ENCODE measurements at places on chromosomes 5 and 9.

DNA sequence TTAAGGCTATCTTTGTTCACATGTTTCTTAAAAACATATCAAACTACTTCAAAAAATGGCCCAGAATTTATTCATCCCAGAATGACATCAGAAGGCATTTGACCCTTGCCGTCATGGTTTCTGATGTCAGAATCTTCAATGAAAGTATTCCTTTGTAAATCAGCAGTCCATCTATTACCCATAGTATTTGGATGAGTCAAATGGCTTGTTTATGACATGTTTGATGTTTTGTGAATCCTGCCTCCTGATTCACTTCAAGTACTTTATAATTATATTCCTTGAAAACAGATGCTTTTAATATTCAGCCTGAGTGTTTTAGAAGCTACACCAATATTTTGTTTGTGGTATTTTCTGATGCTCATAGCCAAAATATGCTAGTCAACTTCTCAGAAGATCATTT is 200.8 kb upstream of the MEF2C start:
- DNase-seq, result peak; percentile 94

GRCh38 chr9:114777821-114778609 is 27.8 kb downstream of the TNFSF15 start:
- no peak for DNase-seq

DNA sequence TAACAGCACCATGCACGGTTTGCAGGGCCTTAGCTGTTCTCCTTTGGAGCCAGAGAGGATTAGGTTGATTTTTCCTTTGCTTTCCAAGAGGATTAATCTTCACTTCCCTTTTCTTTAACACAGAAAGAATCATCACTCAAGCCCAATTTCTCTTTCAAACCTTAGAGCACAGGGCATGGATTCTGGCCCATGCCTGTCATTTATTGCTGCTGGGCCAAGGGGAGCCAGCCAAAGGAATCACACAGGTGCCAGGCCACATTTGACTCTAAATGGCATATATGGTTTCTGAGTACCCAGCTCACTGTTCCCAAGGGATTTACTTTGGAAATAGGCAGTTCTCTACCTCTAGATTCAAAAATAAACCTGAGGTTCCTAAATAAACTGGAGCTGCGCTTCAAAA is 58.3 kb downstream of the FBXL7 start:
- no peak for DNase-seq

GRCh38 chr9:136623016-136623841 is 39.5 kb upstream of the EGFL7 start:
- no peak for DNase-seq

DNA sequence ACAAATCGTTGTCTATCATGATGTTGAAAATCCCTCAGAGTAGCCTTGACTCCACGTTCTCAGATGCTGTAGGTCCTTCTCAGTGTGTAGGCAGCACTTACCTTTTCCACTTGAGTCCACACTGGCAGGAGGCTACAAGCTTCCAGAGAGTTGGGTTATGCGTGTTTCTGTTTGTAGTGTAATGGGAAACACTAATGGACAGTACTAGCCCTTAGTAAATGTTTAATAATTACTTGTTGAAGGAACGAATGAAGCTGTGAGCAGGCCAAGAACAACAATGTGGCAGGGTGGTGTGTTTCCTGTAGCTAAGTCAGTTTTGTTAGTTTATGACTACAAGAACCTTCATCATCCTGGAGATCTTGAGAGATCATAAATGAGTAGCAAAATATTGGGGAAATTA is 83.5 kb downstream of the ARHGAP26 start:
- no peak for DNase-seq

DNA sequence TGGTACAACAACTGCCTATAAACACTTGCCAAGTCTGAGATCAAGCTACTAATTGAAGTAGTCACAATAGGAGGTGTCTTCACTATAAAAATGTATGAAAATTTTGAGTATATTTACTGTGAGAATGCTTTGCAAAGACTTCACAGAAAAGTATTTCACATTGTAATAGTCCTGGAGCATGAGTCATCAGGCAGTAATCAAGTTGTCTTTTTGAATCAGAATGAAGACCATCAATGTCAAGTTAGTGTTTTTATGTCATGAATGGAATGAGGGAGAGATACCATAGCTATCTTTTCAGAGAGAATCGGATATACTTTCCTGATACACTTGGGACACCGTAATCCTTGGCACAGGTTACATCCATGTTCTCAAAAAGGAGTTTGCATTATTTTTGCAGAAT is 466.9 kb upstream of the ARRDC3 start:
- DNase-seq, result no peak

DNA sequence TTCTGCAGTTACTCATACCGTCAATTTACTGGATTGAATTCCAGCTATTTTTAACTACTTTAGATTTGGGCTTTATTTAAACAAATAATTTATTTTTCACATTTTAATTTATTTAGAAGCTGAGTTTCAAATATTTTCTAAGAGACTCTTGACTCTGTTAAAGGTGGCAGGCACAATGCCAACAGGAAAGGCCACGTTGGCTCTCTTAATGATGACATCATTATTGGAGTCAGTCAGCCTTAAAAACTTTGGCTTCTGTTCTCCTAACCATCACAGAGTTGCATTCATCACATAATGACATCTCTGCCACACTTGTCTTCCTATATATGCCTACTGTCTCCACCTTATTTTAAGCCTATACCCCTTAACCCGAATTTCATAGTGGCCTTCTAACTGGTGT is 172.3 kb upstream of the PLPPR1 start:
- no peak for DNase-seq

DNA sequence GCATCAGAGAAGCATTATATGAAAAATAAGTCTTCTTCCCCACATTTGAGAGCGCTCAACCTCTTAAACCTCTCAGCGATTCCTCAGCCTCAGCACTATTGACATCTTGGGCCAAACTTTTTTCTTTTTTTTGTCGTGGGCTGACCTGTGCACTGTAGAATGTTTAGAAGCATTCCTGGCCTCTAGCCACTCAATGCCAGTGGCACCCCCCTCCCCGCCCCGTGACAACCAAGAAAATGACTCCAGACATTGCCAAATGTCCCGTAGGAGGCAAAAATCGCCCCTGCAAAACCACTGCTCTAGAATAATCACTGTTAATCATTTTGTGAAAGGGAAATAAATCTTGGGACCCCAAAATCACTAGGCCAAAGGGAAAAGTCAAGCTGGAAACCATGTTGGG is 129.1 kb upstream of the BOD1 start:
- no peak for DNase-seq

GRCh38 chr9:91948597-91949391 is 1.2 kb downstream of the ROR2 start:
- DNase-seq, result no peak

DNA sequence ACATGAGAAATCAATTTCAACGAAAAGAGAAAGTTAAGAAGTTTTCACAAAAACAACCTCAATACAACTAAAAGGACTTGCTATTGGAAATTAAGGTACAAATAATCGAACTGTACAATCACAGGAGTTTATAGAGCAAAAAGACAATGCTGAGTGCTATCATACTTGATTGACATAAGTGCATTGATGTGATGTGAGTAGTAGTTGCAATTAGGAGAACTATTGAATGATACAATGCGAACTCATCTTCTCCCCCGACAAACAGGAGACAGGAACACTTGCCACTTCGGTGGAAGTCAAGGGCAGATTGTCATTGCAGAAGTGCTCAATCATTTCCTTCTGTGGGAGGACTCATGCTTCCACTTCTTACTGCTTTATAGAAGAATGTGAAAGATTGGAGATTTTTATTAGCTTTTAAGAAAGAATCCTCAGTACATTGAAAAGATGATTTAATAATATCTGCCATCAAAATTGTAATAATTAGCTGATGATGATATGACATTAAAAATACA is 276.6 kb upstream of the MPDZ start:
- DNase-seq, result no peak

DNA sequence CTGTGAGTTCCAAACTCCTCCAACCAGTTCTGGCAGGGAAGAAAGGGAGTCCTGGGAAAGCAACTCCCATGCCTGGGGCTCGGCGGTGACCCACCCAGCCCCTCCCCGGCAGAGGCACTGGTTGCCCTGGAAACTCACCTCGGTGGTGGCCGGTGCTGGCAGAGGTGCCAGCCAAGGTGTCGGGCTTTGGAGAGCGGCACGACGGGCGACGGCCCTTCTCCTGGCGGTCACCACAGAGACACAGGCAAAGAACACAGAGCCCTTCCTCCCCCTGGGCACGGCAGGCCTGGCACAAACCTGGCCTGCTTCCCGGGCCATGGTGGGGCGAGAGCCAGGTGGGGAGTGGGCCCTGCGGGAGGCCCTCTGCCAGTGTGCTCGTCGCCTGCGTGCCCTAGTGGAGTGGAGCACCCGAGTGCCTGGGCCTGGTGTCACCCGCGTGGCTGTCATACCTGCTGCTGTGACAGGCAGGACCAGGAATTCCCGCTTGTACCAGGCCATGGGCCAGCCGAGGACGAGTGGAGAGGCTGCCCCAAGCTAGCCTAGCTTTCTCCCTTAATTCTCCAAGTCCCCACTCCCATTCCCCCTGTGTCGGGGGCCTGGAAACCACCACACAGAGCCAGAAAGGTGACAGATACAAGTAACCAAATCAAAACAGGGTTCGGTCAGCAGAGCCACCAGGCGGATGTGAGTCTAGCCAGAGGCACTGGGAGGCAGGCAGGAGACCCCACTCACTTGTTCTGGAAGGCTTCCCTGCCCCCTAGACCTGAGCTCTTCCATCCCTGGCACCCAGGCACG is 8.2 kb upstream of the RALGDS start:
- no peak for DNase-seq

GRCh38 chr5:73747696-73748380 is 121.8 kb downstream of the ARHGEF28 start:
- DNase-seq, result no peak

GRCh38 chr9:37840560-37841194 is 40.1 kb downstream of the DCAF10 start:
- DNase-seq, result peak; percentile 30

GRCh38 chr9:102550266-102550665 is 444.9 kb upstream of the CYLC2 start:
- DNase-seq, result no peak

- DNase-seq, result no peak
Observed at GRCh38 chr9:110742741-110743371, 74.3 kb downstream of the MUSK start.

GRCh38 chr5:171845857-171846256 is 60.2 kb downstream of the SMIM23 start:
- DNase-seq, result no peak

DNA sequence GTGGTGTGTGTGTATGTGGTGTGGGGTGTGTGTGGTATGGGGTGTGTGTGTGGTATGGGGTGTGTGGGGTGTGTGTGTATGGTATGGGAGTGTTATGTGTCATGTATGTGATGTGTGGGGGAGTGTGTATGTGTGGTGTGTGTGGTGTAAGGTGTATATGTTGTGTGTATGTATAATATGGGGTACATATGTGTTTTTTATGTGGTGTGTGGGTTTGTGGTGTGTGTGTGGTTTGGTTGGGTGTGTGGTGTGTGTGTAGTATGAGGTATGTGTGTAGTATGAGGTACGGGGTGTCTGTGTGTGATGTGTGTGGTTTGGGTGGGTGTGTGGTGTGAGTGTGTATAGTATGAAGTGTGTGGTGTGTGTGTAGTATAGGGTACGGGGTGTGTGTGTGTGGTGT is 11.4 kb downstream of the ECSCR start:
- DNase-seq, result no peak

GRCh38 chr5:170287532-170287931 is 10.0 kb downstream of the LCP2 start:
- DNase-seq, result no peak

DNA sequence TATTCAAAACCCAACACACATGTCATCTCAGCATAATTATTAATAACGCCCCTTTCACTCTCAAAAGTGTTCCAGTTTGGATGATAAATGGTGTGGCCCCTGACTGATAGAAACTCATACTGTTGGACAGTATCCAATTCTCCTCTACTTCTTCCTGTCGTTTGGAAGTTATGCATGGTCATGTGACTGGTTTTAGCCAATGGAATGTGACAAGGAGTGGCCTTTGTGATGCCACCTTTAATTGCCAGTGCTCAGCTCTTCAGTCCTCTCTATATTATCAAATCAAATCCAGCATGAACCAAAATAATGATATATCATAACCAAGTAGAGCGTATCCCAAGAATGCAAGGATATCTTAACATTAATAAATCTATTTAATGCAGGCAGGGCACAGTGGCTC is 117.8 kb upstream of the SPIN1 start:
- no peak for DNase-seq

- DNase-seq, result no peak
Observed at GRCh38 chr5:157989296-157989695, 130.4 kb upstream of the CLINT1 start.

DNA sequence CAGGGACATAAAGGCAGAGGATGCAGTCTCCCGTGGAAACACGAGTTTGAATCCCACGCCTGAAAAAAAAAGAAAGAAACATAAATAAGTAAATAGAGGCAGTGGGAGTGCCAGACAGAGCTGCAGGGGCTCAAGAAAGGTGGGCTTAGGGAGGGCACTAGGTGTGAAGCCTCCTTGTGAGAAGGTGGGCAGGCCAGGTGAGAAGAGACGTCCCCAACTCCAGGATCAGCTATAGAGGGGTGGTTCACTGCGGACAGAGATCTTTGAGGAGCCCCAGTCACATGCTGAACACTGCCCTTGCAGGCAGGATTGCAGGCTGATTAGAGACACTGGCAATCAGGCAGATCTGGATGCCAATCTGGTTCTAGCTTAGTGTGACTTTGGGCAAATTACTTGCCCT is 172.1 kb downstream of the RGS3 start:
- DNase-seq, result no peak

DNA sequence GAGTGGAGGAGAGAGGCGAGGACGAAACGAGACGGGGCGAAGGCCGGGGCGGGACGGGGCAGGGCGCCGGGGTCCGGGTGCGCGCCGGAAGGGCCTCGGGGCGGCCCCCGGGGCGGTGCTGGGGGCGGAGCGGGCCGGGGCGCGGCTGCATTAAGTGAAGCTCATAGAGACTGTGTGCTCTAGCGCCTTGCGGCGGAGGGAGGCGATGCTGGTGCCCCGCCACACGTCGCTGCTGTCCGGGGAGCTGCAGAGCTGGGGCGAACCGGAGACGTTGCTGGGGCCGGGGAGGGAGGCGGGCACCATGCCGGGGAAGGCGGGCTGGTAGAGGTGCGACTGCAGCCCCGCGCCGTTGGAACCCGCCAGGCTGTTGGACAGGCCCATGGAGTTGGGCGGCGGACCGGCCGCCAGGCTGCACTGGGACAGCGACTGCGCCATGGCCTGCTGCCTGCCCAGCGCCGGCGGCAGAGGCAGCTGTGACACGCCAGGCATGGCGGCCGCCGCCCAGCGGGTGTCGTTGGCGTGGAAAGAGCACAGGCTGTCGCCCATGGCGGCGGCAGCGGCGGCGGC is 8.3 kb downstream of the OTP start:
- no peak for DNase-seq

All from BJ (cell line).